ENCODE measurements at places on chromosomes 11 and 22. TPM values are rescaled to one million over a fixed set of nuclear protein-coding genes. Genes with fewer than 3 reads are reported as not detected.

LRRC4C gene
- 14.0 TPM for total RNA-seq

LDHAL6A gene
- not detected for total RNA-seq

MUC6 gene
- total RNA-seq, result 0.38 TPM

MCHR1 gene
- total RNA-seq, result 6.9 TPM

ZP1 gene
- total RNA-seq, result not detected

DNA sequence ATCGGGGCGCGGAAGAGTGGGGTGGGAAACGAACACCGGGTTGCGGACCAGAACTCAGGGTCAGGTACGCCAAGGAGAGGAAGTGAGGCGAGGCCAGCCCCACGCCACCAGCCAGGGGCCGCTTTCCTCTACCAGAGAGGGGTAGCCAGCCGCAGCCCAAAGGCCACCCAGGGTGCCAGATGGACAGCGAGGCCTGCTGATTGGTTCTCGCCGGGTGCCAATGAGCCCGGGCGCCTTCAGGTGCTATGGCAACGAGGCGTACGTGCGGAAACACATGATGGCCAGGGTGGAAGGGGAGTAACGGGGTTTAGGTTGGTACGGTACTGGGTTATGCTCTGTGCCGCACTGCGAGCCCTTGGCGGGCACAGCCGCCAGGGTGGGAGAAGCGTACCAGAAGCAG, 128.9 kb downstream of the SERGEF start:
- DNase-seq, result no peak

GRCh38 chr22:24265734-24266133, 4.9 kb upstream of the SPECC1L start:
- no peak for DNase-seq

- no peak for DNase-seq
Measured at GRCh38 chr11:35427071-35427470, 7.7 kb upstream of the SLC1A2 start.

DNA sequence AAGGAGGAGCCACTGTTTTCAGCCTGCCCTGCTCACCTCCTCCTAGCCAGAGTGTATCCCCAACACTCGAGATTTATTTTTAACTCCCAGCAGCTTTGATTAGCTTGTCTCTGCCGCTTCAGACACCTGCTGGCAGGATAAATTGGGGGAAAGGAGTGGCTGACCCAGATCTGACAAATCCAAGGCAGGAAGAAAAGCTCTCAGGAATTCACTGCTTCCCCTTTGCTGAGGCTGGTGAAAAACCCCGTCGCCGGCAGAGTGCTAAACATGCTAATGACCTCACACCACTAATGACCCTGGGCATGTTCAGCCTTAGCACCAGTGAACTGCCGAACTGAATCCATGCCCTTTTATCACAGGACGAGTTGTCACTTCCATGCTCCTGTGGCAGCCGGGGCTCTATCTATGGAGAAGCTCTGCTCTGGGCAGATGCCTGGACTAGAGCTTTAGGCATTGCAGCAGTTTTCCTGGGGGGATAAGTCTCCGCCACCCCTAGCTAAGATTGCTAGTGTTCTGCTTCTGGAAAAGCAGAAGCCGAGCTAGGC, 52.2 kb downstream of the FEZ1 start:
- no peak for DNase-seq

DNA sequence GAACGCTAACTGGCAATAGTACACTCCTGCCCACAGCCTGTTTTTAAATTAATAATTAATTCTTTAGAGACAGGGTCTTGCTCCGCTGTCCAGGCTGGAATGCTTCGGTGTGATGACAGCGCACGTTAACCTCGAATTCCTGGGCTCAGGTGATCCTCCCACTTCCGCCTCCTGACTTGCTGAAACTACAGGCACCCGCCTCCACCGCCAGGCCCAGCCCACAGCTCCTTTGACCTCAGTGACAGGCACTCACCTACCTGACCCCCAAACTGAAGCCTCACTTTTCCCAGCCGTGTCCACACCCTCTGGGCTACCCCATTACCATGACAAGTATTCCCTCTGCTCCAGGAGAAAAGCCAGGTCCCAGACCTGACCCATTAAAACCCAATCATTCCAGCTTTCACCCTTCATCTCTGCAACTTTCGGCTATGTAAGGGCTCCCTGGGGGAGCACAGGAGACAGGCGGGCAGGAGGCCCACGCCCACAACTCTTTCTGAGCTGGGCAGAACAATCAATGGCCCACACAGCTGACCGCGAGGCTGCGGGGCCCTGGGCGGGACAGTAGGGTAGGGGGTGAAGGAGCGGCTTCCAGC, 730 bp downstream of the LMNTD2 start:
- DNase-seq, result no peak

- no peak for DNase-seq
Measured at GRCh38 chr11:4393858-4394223, 339 bp upstream of the TRIM21 start.

GRCh38 chr11:79227767-79228755, 212.8 kb downstream of the TENM4 start:
- DNase-seq, result peak; percentile 18

- DNase-seq, result no peak
Measured at GRCh38 chr11:129639300-129639699, 176.3 kb upstream of the TMEM45B start.

DNA sequence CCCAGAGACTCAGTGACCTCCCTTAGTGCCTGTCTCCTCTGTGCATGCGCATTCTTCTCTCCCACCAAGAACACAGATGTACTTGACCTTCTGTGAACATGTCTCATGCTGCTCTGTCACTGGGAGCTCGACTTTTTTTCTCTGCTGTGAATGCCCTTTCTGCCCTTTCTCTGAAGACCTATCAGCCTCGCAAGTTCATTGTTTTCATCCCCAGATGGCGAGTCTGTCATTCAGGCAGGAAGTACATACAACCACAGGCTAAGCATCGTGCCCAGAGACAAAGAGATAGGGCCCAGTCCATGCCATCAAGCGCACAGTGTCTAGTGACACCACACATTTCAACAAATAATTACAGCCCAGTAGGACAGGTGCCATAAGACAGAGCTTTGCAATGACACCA, 50.4 kb upstream of the RAB1B start:
- no peak for DNase-seq

- no peak for DNase-seq
Measured at GRCh38 chr11:114970927-114971645, 292.8 kb downstream of the NXPE2 start.

- DNase-seq, result no peak
Measured at GRCh38 chr11:73875380-73875779, 1.3 kb downstream of the COA4 start.

- DNase-seq, result no peak
Measured at GRCh38 chr11:130043575-130043974, 26.1 kb upstream of the APLP2 start.

GRCh38 chr22:31288496-31289240, 3.6 kb downstream of the PIK3IP1 start:
- no peak for DNase-seq
